ENCODE measurements at places on chromosomes 2 and 18. TPM values are rescaled to one million over a fixed set of nuclear protein-coding genes. Genes with fewer than 3 reads are reported as not detected.

Gene ZNF521
- 11.3 TPM for total RNA-seq

Gene FBLN7
- total RNA-seq = 1.1 TPM

Gene POTEC
- not detected for total RNA-seq

Gene CFC1
- not detected for total RNA-seq

Gene KIF3C
- total RNA-seq = 1.3 TPM

Gene GPR148
- total RNA-seq = not detected

Gene SIX2
- total RNA-seq = 0.19 TPM

Gene POMC
- total RNA-seq = 3.4 TPM

Gene CAPN14
- total RNA-seq = 124 TPM

Gene SIGLEC15
- total RNA-seq = not detected

Gene NEB
- total RNA-seq = 0.38 TPM

Gene HOXD13
- total RNA-seq = not detected

Gene GEN1
- 16.9 TPM for total RNA-seq

Gene PSD4
- total RNA-seq = 52.6 TPM

- no peak for DNase-seq
These were observed 137.7 kb downstream of the EN1 start for GRCh38 chr2:118709786-118710185.

- no peak for DNase-seq
These were observed 84.2 kb upstream of the NCK2 start for GRCh38 chr2:105660489-105660888.

DNA sequence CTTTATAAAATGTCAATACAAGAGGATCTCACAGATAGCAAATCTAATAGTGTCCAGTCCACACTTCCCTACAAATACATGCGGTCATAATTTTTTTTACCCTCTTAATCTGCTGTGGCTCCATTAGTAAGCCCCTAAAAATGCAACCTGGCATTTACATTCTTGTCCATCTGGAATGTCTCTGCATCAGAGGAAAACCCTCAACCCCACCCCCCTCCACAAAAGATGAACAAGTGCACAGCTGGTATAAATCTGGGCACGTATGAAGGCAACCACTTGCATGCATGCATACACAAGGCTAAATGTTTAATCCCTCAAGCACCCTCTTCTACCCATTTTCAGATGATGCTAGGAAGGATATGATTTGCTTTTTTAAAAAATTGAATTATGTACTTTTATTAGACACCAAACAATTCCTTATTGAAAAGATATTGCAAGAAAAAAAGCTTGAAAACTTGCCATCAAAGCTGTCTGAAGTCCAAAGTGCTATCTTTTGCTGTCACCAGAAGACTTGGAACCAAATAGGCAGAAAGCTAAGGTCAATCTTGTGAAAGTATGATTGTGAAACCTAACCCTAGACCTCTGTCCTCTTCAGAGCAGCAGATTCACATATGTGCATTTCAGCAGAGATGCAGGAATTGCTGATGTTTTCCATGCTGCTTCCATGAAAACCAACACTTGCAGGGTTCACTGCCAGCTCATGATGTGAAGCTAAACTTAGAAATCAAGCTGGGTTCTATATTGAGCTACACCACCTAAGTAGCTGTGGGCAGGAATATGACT lies 39.0 kb downstream of the IRS1 start:
- no peak for DNase-seq

DNA sequence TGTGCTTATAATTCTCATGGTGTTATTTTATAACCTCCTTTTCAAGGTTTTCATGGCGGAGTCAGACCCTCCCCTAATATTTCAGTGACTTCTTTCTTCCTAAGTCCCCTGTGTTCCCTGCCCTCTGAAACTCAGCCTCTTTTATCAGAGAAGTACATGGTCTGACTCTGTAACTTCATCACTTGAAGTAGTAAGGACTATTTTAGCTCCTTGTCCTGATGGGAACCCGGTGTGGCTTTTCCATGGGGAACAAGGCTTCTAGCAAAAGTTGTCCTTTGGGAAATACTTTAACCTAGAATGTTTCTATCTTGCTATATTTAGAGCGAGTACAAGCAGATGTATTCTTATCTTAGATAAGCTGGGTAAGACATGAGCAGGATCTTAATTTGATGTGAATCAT lies 117.5 kb downstream of the TRIB2 start:
- DNase-seq = no peak

DNA sequence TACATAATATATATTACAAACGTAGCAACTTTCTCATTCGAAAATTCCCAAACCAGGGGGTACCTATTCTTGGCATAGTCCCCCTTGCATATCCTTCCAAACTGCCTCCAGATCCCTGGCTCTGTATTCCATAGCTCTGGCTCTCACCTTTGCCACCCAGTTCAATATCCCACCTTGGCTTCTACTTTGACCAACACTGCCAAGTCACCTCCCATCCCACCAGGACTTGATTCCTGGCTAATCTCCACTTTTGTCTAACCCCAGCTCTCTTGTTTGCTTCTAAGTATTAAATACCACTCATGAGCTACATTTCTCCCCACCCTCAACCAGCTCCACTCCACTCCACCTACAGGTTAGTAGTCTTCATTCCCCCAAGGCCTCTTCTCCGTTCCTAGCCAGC lies 103.2 kb upstream of the WDR75 start:
- no peak for DNase-seq

DNA sequence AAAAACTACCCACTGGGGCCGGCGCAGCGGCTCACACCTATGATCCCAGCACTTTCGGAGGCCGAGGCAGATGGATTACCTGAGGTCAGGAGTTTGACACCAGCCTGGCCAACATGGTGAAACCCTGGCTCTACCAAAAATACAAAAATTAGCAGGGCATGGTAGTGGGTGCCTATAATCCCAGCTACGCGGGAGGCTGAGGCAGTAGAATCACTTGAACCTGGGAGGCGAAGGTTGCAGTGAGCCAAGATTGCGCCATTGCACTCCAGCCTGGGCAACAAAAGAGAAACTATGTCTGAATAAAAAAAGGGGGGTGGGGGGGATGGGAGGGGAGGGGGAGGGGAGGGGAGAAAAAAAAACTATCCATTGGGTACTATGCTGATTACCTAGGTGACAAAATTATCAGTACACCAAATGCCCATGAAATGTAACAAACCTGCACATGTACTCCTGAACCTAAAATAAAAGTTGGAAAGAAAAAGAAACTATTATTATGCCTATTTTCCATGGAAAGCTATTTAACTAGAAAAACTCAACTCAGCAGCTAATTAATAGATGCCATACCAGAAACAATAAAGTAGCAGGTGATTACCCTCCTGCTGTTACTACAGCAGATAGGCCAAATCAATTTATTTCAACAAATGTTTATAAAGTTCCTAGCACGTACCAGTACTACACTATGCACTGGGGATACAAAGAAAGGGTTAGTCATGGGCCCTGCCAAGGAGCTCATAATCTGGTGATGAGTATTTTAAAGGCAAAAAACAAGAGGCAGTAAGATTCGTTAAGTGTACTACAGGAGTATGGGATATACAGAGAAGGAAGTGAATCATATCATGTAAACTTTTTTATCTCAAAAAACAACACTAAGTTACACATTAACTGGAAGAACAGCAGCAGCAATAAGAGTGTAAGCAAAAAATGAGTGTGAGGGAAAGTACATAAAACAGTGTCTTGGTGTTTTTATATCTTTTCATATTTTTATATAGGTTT lies 112.8 kb upstream of the SLC39A10 start:
- DNase-seq = no peak

- DNase-seq = no peak
These were observed 3.2 kb downstream of the EMX1 start for GRCh38 chr2:72920318-72921087.

DNA sequence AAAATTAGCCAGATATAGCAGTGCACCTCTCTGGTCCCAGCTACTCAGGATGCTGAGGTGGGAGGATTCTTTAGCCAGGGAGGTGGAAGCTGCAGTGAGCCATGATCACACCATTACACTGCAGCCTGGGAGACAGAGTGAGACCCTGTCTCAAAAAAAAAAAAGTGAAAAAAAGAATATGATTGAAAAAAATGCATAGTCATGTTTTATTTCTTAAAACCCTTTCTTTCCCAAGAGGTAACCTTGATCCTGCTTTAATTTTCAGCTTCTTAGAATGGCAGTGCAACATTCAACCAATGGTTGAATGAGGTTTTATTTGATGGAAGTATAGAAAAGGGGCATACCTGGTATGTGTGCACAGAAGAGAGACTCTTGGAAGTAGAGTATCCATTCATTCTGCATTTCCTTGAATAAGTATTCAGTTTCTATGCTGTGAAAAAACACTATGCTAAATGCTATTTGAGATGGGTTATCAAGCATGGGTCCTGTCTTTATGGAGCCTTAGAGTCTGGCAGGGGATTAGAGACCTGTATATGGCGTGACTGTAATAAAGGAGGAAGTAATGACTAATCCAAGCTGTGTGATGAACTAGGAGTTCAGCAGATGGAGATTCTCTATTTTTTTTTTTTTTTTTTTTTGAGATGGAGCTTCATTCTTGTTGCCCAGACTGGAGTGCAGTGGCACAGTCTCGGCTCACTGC lies 146.3 kb downstream of the WDSUB1 start:
- no peak for DNase-seq

- no peak for DNase-seq
These were observed 6.7 kb upstream of the DLX2 start for GRCh38 chr2:172109256-172109987.

GRCh38 chr2:16626997-16627605 lies 38.5 kb downstream of the CYRIA start:
- no peak for DNase-seq

GRCh38 chr2:118510807-118511206 lies 336.6 kb downstream of the EN1 start:
- no peak for DNase-seq

DNA sequence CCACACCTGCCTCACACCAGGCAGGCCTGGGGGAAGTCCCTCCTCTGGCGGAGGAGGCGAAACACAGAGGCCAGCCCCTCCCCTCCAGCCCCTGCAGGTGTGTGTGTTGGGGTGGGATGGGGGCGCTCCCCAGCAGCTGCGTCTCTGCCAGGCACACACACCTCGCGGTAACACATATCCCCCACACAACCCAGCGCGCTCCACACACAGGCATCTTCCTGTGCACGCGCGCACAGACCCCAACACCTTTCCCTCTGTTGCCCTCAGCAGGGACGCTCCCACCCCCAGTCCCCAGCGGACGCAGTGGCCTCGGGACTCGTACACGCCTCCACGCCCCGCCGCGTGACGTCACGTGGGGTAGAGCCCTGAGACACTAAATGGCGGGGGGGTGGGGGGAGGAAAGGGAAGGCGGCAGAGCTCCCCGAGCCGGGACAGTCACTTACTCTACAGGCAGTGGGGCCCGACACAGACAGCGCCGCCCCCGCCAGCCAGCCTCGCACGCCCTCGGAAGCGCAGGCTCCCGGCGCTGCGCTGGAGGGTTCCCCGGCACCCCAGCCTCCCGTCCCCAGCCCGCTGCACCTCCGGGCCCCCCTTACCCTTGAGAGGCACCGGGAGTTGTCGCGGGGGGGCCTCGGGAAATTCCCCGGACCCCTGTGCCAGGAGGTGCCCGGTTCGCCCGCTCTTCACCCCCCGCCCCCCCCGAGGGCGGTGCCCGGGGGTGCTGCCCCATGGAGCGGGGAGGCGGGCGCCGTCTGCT lies at the start of gene WNT10A:
Gene WNT10A, plus strand, starts transcription at position 751 of the 757 bp plus-strand sequence. CDS start 144 bp downstream, outside the sequence.
- DNase-seq = no peak

DNA sequence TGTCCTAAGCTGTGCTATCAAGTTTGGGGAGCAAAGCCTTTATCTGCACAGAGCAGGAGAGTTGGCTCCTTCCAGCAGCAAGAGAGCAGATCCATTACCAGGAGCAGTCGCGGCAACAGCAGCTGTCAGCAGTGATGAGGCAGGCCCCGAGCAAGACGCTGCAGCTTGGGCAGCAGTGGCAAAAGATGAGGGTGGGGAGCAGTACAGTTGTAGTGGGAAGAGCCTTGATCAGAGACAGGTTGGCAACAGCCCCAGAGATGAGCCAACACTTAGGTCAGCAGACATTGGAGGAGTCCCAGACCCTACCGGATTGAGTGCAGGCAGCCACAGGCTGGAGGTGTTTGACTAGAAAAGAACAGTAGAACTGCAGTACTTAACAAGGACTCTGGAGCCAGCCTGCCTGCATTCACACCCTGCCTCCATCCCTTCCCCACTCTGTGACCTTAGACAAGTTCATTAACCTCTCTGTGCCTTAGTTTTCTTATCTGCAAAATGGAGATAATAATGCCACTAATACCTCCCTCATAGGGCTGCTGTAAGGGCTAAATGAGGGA lies 117.1 kb upstream of the SERTAD2 start:
- DNase-seq = no peak

- DNase-seq = no peak
These were observed 496 bp downstream of the SUCLG1 start for GRCh38 chr2:84458551-84459017.

DNA sequence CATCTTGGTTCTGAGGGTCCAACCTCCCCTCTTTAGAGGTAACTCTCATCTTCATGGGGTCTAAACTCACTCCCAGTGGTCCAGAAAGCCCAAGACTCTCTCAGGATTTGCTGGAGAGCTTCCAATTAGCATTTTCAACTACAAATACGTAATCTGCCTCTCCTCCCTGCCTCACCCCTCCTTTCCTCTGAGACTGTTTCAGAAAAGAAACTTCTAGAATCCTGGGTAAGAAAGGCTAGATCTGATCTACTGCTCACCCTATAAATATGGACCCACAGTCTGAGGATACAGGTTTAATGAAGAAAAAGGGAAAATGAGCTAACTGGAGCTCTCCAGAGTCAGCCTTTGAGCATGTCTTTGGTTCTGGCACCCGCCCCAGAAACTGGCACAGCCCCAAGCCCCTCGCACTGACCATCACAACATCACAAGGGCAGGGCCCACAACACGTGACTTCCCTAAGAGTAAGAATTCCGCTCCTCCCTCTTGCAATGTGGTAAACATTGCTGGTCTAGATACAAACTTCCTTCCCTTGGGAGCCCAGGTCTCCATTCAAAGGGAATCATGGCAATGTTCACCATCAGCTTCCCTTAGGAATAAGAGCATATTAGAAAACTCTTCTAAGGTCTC lies 21.7 kb upstream of the IHH start:
- DNase-seq = no peak

DNA sequence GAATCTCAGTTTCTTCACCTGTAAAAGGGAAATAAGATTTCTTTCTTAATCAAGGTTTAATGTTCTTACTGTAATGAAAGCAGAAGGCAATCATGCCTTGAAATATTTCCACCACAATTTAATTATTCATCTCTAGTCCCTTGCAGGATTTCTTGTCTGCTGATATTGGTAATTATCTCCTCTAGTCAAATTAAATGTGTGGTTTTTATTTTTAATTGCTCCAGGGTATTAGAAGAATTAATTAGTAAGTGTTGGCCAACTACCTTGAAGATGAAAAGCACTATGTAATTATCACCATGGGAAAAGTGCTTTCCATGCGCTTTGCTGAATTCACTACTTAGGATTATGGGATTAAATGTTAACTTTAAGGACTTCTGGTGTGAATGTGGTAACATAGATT lies 8.7 kb upstream of the LAPTM4A start:
- DNase-seq = no peak

DNA sequence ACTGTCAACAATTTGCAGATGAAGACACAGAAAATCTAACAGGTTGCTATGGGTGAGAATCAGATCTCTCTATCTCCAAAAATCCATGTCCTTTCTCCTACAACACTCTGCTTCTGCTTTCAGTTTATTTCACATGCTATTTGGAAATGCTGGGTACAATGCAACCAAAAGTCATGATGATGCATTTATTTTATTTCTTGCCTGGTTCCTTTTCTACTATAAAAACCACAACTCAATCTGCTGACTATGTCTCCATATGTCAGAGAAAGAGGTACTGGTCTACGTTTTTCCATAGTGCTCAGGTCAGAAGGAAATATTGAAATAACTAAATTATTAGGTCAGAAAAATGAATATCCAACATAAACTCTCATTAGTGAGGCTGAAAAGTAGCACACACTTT lies 20.5 kb downstream of the RAD51AP2 start:
- no peak for DNase-seq

- no peak for DNase-seq
These were observed 1.8 kb downstream of the DYSF start for GRCh38 chr2:71455011-71455740.

Measured in esophagus squamous epithelium (tissue), 5 donors.